Fibroblast of skin of right biceps (primary cell): ENCODE measurements at places on chromosomes 11 and 22.

DNA sequence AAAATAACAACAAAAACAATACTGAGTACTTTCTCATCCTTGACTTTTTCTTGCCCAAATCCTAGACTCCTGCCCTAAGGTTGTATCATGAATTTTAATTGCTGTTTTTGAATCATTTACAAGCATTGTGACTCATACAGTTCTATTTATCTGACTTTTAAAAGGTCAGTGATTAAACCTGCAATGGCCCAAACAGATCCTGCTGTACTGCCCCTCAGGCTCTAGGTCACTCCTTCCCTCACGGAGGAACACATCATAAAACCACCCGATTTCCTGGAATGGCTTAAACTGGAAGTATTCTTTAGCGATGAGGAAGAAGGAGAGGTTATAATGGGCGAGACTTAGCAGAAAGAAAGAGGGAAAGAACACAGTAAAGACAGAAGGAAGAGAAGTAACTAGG, 12.3 kb downstream of the ARFGAP3 start:
- no peak for DNase-seq

DNA sequence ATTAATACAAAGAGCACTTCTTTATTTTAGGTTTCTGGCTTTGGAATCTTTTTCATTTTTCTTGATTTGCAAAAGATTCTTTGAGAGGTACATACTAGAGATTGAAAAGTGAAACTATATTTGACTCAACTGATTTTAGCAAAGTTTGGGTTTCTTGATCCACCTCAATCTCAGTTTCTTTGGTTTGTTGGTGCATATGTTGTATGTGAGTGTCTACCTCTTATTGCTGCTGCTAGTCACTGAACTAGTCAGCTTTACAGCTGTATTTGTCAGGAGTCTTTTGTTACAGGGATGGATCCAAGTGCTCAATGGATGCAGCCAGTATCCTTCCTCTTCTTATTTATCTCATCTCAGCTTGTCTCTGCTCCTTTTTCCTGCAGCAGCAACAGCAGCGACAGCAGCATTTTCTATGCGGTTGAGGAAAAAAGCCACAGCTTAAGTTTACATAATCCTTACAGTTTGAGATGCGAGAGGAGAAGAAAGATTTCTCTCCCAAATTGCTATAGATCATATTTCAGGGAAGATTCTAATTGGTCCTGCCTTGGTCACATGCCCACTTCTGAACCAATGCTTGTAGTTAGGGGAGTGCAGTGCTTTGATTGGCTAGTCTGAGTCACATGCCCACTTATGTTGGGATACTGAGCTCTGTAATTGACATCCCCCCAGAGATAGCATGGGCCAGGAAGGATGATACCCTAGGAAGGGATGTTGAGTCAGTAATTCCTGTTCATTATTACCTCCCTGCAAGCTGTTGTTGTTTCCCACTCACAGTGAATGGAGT, 10.0 kb upstream of the ZNRF3 start:
- no peak for DNase-seq

DNA sequence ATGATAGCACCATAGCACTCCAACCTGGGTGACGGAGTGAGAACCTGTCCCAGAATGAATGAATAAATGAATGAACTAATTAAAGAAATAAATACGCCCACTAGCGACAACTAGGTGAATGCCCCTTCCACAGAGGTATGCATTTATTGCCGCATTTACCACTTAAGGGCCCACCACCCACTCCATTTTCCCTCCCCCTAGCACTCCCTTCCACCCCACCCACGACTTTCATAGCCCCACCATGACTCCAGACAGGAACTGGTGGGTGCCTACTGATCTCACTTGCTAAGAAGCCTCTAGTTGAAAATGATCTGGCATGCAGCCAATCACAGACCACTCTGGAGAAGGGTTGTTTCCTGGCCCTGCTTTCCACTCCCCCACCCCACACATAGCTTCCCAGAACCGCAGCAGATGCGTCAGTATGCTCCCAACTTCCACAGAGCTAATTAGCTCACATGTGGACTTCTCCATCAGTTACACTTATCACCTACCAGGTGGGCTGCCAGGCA, 167.6 kb downstream of the WT1 start:
- DNase-seq, result peak; percentile 2

DNA sequence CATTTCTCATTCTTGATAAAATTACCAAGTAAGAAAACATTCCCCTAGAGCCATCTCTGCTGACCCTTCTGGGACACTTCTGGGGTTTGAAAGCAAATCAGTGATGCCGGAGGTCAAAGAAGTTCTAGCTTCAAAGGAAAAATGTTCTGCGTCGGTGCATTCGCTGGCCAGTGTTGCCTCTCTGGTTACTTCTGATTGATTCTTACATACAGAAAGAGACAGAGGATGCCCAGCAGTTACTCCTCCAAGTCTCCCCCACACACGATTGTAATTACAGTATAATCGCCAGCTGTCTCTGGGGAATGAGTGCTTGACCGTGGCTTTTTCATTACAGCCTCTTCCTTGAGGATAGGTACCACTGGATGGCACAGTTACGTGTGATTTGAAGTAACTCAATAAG, 150.9 kb downstream of the SNX19 start:
- DNase-seq, result no peak

DNA sequence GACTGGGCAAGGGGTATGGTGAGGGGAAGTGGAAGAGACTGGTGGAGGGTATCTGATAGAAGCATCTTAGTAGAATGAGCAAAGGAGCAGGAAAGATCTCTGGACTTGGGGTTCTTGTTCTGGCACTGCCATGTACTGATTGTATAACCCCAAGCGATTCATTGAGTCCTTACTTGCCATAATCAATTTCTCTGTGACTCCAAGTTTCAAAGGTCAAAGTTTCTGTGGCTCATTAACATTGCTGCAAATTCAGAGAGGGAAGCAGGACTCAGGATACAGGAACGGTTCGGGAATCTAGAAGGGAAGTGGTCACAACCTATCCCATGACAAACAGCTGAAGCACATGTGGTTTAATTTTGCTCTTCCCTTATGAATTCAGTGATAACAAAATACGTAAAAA, 309 bp downstream of the OR51I2 start:
- no peak for DNase-seq

- no peak for DNase-seq
Measured at GRCh38 chr11:72787216-72788104, 6.4 kb downstream of the STARD10 start.

GRCh38 chr11:23398052-23398451, 537.8 kb upstream of the CCDC179 start:
- DNase-seq, result no peak

GRCh38 chr22:49499433-49500075, 328.1 kb downstream of the BRD1 start:
- DNase-seq, result no peak

DNA sequence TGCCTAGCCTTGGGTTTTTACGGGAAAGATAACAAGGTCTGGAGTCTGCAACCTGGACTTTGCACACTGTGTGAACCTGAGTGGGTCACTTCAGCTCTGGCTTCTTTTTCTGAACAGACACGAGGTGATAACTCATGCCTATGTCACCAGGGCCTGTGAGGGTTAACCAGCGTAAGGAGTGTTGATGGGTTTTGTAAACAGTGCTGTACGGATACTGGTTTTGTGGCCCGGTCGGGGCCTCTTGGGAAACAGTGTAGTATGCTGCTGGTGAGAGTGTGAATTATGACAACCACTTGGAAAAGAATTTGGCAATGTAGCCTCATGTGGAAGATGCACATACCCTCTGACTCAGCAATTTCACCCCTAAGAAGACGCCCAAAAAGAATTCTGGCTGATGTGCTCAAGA, 266.8 kb downstream of the MN1 start:
- peak; percentile 96 for DNase-seq
